CD4-positive, alpha-beta T cell treated with Interleukin-10 for 1 hour (primary cell): ENCODE measurements at places on chromosomes 6 and 20.
A peak's percentile ranks its signal among the peaks of the same experiment; 100 is the strongest.

DNA sequence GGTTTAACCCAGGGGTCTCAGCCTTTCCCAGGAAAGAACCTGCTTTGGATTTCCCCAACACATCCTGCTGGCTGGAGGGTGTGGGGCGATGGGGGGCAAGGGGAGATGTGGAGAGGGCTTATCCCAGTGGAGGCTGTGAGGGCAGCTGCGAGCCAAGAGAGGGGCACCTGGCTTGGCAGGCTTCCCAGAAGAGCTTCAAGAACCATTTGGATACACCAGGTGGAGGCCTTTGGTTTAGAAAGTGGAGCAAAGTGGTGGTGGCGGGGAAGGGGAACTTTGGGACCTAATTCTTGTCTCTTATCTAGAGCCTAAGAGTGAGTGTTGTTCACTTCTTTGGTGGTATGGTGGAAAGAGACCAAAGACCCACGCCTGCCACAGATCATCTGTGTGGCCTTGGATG, 12.4 kb downstream of the CD40 start:
- DNase-seq, result no peak

DNA sequence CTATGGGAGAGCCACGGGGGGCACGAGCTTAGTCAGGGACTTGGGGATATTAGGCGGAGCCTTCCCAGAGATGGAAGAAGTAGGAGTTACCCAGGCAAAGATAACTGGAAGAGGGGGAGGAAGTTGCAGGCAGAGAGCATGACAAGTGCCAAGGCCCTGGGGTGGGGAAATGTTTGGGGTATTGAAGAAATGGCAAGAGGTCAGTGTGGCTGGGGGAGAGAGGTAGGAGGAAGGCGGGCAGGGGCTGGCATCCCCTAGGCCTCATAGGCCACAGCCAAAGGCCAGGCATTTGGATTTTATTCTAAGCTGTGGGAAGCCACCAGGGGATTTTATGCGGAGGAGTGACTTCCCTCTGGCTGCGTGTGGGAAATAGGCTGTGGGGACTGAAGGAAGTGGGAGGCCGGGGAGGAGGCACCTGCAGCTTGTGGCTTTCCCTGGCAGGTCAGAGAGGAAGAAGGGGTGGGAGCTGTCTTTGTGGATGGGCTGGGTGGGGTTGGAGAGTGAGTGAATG, 22.7 kb downstream of the SNAI1 start:
- no peak for DNase-seq

DNA sequence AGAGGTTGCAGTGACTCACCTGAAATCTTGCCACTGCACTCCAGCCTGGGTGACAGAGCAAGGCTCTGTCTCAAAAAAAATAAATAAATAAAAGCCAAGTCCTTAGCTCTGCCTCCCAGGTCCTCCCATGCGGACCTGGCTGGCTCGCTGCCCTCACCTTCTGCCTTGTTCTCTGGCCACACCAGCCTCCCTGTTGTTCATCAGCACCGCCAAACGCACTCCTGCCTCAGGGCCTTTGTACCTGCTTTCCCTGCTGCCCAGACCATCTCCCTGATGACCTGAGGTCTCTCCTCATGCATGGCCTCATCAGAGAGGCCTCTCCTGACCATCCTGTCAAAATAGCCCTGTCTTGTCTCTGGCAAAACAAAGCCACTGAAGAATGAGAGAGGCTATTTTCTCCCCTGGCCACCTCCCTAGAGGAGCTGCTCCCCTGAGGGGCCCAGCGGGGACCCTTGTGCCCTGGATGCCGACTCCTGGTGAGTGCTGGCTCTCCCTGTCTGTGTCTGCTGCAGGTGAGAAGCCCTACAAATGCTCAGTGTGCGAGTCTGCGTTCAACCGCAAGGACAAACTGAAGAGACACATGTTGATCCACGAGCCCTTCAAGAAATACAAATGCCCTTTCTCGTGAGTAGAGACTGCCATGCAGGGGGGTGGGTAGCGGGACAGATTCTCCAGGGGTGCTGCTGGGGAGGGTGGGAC, 22.6 kb upstream of the CHMP4B start:
- no peak for DNase-seq

DNA sequence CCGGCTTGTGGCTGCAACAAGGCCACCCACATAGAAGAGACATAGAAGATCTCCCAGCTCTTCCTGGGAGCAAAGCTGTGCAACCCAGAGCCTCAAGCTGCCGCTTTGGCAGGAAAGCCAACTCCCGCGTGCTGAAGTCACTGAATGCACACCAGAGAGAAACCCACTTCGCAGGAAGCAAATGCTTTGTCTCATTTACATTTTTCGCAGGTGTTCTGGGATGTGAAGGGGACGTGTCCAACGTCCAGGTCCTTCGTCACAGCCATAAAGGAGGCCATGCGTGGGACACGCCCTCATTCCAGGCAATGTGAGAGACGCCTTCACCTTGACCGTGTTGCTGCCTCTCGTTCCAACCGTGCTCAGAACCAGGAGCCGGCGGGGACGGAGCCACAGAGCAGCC, 24.4 kb downstream of the KCNQ2 start:
- DNase-seq, result no peak

DNA sequence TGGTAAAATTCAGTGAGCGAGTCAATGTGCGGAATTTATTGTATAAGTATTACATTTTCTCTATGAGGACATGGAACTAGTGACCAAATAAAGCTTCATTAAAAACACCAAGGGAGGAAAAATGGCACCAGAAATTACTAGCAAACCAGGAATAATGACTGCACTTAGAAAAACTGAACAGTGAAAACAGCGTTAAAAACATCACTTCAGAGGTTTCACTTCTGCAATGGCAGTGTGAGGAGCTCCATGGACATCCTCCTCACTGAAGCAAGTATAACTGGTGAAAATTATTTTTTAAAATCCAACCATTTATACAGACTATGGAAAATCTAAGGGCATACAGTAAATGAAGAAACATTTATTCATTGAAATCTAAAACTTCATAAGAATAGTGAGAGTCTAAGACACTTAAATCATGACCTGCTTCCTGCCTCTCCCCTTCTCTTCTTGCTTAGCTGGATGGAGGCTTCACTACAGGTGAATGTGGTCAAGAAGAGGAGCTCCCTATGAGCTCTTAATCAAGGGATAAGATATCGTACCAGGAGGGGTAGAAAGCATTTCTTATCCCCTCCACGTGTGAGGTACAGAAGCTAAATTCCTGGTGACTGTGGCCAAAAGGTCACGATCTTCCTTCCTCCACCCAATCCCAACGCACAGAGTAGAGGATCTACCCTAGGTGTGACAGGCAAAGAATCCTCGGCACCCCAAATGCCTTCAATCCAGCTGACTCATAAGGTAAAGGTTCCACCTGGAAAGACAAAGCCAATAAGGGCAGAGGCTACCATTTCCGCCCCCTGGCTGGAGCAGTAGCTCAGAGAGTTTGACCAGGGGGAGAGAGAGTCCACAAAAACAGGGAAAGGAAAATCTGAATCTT, 12.3 kb upstream of the ASF1A start:
- DNase-seq, result no peak

GRCh38 chr6:15239616-15240364, 6.1 kb upstream of the JARID2 start:
- no peak for DNase-seq

DNA sequence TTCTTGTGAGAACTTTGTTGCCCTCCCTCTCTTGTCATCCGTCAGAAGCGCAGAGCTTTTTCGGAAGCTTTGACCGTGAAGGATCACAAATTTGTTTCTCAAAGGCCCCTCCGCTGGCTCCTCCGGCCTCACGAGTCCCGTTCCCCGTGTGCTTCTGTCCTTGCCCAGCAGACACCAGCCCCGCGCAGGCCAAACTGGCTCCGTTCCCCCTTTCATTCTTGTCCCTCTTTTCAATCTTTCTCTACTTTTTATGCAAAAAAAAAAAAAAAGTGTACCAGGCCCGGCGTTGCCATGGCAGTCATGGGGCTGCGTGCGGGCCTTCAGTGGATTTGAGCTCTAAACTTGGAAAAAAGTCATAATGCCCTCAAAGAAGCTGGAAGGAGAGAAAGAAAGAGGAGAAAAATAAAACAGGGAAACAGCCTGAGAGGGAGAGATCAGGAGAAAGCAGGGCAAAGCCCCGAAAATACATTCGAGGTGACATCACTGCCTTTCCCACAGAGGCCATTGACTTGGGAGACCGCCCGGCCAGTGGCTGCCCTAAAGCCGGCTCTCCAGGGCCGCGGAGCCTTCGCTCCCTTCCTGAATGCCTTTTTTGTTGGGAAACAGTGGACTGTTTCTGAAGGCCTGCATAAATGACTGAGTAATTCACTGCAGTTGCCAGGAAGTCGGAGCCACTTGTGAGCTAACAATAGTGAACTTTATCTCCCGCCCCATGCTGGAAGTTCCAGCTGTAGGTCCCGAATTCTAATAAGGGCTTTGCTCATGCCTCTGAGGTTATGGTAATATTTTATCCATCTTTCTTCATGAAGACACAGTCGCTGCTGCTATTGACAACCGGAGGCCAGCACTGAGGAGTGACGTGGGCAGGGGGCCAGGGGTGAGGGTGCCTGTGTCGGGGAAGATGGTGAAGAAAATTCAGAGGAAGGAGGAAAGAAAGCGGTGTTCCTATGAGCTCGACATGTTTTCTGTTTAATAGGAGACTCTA, 670.9 kb downstream of the QKI start:
- no peak for DNase-seq

GRCh38 chr6:79009819-79010218, 68.2 kb downstream of the PHIP start:
- DNase-seq, result no peak

- no peak for DNase-seq
Measured at GRCh38 chr6:90502866-90503407, 83.9 kb downstream of the MAP3K7 start.

- DNase-seq, result no peak
Measured at GRCh38 chr6:10276660-10277287, 138.1 kb downstream of the TFAP2A start.

DNA sequence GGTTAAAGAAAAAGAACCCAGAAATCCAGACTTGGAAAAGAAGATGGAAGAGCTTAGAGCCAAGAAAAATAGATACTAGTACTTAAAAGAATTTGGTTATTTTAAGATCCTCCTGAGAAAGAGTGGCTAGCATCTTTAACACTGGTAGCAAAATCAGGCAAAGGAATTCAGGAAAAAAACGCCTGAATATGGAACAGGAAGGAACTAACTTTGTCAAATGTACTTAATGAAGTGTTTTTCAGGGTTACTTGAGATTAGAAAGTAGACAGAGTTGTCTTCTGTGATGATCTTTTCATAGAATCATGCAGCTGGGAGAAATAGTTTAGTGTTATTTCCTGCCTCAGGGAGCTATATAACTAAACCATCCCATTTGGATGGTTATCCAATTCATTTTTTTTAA, 50.8 kb upstream of the SASH1 start:
- no peak for DNase-seq

DNA sequence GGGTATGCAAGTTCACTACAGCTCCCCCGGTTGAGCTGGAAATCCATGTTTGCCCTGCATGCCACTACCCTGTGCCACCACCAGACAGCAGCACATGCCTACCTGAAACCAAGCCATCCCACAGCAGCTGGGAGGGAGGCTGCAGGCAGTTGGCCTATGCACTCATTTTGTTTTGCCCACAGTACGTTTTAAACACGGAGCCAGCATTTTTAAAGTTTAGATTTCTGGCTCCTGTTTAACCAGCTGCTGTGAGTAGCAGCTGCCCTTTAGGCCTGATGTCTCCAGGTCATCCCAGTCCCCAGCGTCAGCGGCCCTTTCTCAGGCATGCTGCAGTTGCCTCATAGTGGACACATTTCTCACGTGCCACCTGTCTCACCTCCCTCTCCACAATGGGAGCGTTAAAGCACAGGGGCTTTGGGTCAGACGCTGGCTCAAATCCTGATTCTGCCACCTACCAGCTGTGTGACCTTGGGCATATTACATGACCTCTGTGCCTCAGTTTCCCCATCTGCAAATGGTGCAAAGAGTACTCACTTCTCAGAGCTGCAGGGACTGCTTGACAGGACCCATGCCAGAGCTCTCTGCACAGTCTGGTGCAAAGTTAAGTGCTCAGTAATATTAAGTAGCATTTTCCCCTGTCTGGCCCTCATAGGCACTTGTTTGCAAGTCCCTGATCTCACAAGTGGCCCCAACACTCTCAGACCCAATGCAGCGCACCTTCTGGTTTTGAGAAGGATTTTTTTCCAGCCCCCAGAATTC, 8.2 kb upstream of the UBE2V1 start:
- DNase-seq, result peak; percentile 75

DNA sequence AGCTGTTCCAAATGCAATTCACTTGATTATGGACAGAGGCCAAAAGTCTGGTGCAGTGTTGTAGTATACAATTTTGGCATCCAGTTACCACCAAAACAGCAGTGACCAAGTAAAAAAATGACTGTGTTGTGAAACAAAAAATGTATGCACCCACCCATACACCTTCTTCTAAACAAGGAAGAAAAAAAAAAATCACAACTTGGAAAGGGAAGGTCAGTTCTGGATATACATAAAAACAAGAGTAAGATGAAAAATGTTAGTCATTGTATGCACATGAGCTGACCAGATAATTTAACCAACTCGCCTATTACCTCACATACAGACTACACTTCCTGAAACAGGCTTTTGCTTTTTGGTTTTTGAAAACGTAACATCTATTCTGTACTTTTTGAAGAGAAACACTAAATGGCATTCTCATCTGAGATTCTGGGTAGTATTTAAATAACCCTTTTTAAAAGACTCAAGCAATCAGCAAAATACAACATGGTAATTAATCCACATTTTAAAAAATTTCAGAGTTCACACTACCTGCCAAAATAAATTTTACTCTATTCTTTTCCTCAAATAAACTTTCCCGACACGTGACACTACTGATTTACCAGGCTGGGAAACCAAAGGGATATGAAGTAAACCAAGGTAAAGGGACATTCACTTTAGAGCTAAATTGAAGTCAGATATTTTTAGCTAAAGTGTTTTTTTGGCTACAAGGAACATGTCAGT, 141.6 kb upstream of the SHLD1 start:
- peak; percentile 44 for DNase-seq

GRCh38 chr6:10565913-10566312, 44.8 kb downstream of the GCNT2 start:
- DNase-seq, result no peak

DNA sequence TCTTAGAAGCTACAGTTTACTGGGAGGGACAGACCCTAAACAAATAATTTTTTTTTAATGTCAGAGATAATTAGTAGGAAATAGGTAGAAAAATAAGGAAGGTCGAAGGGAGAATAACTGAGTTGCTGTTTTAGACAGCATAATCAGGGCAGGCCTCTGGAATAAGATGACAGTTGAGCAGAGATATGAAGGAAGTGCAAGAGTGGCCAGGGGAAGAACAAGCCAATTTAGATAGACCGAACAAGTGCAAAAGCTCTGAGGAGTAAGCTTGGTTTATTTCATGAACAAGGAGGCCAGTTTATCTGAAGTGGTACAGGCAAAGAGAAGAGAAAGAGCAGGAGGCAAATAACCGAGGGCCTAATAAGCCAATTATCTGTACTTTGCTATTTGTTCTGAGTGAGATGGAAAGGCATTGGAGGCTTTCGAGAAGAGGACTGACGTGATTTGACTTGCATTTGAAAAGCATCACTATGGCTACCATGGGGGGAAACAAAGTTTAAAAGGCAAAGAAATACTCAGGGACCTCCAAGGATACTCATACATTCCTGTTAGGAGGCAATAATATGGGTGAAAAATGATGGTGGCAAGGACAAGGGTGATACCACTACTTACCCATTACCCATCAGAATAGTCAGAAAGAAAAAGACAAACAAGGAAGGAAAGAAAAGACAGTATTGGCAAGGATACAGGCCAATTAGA, 19.7 kb downstream of the PROCR start:
- DNase-seq, result no peak

GRCh38 chr6:119350952-119351372, 1.4 kb upstream of the MAN1A1 start:
- peak; percentile 42 for DNase-seq

- DNase-seq, result no peak
Measured at GRCh38 chr20:43205699-43206098, 16.0 kb upstream of the PTPRT start.

GRCh38 chr20:13147071-13147963, 73.8 kb upstream of the ISM1 start:
- DNase-seq, result no peak
